Activated CD8-positive, alpha-beta memory T cell treated with anti-CD3 and anti-CD28 coated beads for 1 hour (primary cell): ENCODE measurements at places on chromosomes 6 and 20.
A peak's percentile ranks its signal among the peaks of the same experiment; 100 is the strongest.

GRCh38 chr20:18056174-18057100 is 1.3 kb downstream of the OVOL2 start:
- DNase-seq = no peak

- no peak for DNase-seq
Measured at GRCh38 chr6:45522486-45522885, 144.8 kb upstream of the SUPT3H start.

DNA sequence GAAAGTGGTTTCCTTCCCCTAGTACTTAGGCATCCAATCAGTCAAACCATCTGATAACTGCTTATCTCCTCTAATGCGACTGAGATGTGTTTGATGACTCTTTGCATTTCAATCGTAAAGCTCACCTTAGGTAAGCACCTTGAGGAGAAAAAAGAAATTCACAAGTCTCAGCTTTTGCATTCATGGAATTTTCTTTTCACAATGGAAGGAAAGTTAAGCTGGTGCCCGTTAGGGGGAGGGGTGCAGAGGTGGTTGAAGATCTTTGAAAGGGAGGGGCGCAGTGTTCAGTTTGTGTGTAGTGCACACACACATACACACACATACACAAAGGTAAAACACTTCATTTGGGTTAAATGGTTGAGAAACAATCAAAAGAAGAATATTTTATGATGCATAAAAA is 87.1 kb upstream of the SALL4 start:
- no peak for DNase-seq

DNA sequence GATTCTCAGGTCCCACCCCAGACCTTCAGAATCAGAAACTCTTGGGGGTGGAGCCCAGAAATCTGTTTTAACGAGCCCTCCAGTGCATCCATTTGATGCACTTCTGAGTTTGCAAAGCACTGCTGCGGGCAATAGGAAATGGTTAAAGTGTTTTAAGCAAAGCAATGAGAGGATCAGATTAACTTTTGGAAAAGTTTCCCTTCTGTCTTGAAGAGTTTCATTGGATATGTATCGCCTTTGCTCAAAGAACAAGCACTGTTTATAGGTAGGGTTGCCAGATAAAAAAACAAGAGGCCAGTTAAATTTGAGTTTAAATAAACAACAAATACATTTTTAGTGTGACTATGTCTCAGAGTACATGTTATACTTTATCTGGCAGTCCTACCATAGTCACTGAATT is 226.0 kb downstream of the BMP7 start:
- DNase-seq = no peak

GRCh38 chr6:45923831-45924391 is 91.7 kb downstream of the CLIC5 start:
- no peak for DNase-seq

GRCh38 chr20:50399917-50400704 is 110.1 kb upstream of the PTPN1 start:
- DNase-seq = no peak

DNA sequence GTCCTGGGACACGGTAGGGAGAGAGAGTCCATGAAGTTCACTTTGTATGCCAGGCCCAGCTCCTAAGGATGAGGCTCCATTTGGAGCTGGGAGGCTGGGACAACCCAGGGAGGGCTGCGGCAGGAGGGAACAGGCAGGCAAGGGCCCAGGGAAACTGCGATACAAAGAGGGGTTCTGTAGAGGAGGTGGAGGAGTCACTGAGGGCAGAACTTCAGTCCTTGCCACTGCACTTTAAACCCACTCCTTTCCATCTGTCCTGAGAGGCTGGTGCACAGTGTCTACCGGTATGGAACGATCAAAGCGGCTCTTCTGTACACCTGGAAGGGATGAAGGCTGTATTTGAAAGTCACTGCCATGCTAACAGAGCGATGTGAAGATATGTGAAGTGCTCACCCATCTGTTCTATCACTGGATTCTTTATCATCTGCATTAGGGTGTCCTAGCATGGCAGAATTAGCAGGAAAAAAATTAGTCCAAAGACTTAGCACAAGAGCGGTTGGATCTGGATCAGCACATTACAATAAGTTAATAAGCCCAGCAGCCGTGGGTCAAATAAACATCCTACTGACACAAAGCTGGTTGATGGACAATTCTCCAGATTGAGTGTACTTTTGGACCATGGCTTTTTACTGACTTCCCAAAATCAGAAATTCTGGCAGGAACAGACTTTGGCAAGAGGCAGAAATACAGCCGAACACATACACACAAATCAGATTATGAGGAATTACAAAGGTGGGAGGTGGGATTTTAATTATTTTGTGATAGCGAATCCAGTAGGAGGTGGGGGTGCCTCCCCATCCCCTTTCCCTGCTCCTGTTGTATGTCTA is 20.9 kb upstream of the ZFAND3 start:
- no peak for DNase-seq

- DNase-seq = no peak
Measured at GRCh38 chr6:157221817-157222175, 101.5 kb downstream of the TMEM242 start.

- DNase-seq = no peak
Measured at GRCh38 chr6:89145091-89145955, 532 bp upstream of the PM20D2 start.

DNA sequence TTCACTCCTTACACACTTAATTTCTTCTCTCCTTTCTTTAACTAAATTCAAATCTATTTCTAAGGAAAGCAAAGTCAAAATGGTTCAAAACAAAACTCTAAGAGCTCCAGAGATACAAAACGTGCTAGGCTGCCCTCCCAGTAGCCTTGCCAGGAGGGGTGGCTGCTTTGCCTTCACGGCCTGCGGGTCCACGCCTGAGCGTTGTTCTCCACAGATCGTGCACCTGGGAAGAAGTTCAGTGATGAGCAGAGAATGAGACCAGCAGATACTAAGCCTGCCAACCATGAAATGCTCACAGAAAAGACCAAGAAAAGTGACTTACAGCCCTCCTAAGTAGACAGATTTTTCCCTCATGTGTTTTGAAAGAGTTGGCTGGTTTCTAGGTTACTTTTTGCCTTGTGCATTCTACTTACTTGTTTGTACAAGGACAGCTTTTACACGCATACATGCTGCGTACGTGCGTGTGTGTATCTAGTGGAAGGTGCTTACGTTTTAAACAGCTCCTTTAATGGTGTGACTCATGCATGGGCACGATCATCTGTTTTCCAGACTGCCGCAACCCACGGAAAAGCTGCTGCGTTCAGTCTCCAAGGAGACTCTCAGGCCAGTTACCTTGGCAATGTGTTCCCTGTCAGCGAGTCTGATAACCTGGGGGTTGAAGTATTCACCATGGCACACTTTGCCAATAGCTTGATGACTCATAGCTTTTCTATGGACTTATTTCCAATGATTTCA is 32.4 kb upstream of the PBOV1 start:
- DNase-seq = no peak

DNA sequence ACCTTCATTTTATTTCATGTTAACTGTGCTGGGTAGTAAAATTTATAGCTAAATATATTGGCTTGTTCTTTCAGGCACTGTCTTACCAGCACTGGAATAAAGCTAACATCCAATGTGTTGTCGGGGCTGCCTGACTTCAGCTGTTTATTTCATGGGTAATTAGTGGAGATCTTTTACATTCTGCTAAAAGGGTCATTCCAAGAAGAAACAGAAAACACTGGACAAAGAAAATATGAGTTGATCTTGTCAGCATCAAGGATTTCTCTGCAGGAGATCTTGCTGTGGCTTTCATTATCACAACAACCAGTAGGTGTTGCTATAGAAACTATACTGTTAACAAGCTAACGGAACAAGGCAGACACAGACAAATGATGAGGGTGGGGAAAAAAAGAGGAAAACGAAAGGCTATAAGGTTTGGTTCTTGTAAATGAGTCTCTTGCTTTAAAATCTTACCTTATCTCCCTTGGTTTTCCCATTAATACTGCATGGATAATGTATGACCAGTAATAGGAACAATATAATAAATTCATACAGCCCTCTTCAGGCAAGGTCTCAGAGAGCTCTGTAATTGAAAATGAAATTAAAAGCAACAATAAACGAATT is 206.8 kb downstream of the SIM1 start:
- no peak for DNase-seq

GRCh38 chr6:35496841-35497570 is at the start of gene TEAD3:
Gene TEAD3 (minus strand): TSS chr6:35497079.
- DNase-seq = peak; percentile 34

GRCh38 chr20:55678126-55678525 is 327.2 kb downstream of the CBLN4 start:
- DNase-seq = no peak

GRCh38 chr6:70758883-70759282 is 91.2 kb downstream of the SMAP1 start:
- no peak for DNase-seq

- no peak for DNase-seq
Measured at GRCh38 chr6:90249458-90249857, 47.2 kb downstream of the BACH2 start.

DNA sequence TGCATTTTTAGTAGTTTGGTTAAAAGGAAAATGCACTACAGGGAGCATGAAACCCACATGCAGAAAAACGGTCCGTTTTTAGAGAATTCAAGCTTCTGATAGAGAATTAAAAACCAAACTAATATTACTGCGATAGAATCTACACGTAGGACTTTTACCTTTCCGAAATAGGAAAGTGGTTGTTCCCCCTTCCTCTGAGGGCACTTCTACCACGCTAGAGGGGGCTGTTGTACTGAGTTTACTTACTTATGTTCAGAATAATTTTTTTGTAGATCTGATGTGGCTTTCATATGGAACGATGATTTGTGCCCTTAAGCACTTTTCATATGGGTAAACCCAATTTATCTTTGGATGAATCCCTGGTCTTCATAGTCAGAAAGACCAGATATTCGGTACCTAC is 264.3 kb upstream of the PLN start:
- no peak for DNase-seq

GRCh38 chr6:145602726-145603326 is 132.5 kb downstream of the EPM2A start:
- DNase-seq = no peak

- DNase-seq = no peak
Measured at GRCh38 chr20:3970016-3970415, 45.3 kb downstream of the RNF24 start.

GRCh38 chr6:20034408-20034769 is 177.9 kb downstream of the MBOAT1 start:
- DNase-seq = no peak

GRCh38 chr6:162099685-162100084 is 627.9 kb downstream of the PRKN start:
- no peak for DNase-seq

- no peak for DNase-seq
Measured at GRCh38 chr6:108896111-108896661, 48.0 kb downstream of the ARMC2 start.
